ENCODE measurements at places on chromosomes 11 and 22. TPM values are rescaled to one million over a fixed set of nuclear protein-coding genes. Genes with fewer than 3 reads are reported as not detected.

TSPAN4 gene
- 121 TPM for total RNA-seq

MOB2 gene
- 34.6 TPM for total RNA-seq

ARHGAP8 gene
- 0.76 TPM for total RNA-seq

OR8I2 gene
- total RNA-seq, result not detected

MOGAT2 gene
- not detected for total RNA-seq

ZNRF3 gene
- 6.4 TPM for total RNA-seq

RAG1 gene
- 3.8 TPM for total RNA-seq

AP5B1 gene
- total RNA-seq, result 15.8 TPM

IGSF22 gene
- total RNA-seq, result not detected

FDXACB1 gene
- total RNA-seq, result 3.2 TPM

OR51I2 gene
- total RNA-seq, result not detected

CDC42EP2 gene
- 48.0 TPM for total RNA-seq
